ENCODE measurements at places on chromosomes 6 and 20.

DNA sequence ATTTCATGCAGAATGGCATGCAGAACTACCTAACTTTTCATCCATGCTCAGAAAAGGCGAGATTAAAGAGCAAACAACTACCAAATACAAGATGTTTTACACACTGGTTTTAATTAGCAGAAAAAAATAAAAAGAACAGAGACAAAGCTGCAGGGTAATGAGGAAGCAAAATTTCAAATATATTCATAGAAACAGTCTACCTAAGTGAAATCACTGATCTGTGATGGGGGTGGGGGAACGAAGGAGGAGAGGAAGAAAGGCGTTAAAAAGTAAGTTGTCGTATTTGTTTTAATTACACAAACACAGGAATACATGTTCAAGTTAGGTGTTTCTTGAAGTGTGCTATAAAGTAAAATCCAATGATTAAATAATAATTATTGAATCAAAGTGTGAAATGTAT, 42.1 kb downstream of the MAP3K7 start:
- no peak for DNase-seq

- no peak for DNase-seq
These were observed 8.5 kb downstream of the MOXD1 start for GRCh38 chr6:132392792-132393191.

- DNase-seq, result no peak
These were observed 140.3 kb upstream of the MCHR2 start for GRCh38 chr6:100134297-100134696.

DNA sequence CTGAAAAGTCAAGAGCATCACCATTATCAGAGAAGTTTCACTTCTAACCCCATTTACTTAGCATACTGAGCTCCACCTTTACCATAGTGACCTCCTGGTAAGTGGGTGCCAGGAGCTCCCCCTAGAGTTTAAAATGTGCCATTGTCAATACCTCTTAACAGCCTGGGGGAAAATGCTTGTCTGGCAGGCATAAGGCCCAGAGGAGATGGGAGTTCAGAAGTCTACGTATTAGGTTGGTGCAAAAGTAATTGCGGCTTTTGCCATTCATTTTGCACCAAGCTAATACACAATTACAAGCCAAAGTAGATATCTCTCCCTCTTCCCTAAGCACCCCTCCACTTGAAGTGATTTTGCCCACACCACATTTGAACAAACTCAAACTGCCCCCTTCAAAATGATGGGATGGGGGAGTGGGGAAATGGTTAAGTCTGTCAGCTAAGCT, 919.0 kb downstream of the KIF16B start:
- DNase-seq, result peak; percentile 17

GRCh38 chr6:162343198-162343935, 384.2 kb downstream of the PRKN start:
- DNase-seq, result no peak

- DNase-seq, result peak; percentile 68
These were observed at the start of gene ZBTB24 for GRCh38 chr6:109482905-109483734. Gene ZBTB24, minus strand, starts transcription at chr6:109483219. Its CDS starts 1,193 bp downstream, at chr6:109482026.

DNA sequence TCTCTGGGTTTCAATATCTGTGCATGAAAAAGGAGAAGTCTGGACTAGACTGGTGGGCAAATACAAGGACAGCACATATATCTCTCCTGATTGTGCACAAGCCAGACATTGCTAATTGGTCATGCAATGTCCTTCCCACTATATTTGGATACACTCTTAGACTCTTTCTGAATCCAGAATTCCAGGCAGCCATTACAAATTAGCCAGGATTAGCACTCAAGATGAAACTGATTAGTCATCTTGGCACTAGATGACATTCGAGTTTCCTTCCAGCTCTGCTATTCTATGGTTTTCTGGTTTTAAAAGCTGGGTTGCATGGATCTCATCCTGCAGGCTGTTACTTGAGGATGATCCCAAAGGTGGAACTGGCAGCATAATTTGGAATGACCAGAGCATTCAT, 73.2 kb downstream of the SCP2D1 start:
- DNase-seq, result no peak

- no peak for DNase-seq
These were observed 32.2 kb downstream of the MYLK4 start for GRCh38 chr6:2718334-2719092.

DNA sequence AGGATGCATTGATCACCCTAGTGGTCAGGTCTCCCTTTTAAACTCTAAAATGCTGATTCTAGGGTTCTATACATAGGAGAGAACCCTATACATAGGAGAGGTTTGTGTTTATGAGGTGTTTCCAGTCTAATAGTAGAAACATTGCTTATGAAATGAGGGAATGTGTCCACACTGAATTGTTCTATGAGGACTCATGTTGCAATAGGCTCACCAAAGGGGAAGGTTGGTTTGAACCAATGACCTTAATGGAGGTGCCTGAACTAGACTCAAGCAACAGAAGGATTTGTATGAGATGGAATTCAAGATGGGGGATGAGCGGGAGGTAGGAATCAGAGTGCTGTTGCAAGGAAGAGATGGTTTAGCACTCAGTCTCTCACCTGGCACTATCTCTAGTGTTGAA, 33.5 kb upstream of the UBR2 start:
- DNase-seq, result no peak

DNA sequence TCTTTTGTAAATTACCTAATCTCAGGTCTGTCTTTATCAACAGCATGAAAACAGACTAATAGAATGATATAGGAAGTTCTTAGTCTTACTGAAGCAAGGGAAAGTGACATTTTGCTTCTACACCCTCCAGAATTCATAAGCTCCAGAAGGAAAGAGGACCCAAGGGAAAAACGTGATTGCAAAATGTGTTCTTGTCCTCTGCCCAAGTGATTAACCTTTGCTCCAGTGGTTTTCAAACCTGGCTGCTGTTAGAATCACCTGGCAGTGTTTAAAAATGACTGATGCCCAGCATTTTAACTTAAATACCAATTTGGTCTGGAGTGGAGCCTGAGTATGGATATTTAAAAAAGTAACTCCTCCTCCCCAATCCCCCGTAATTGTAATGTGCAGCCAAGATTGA, 191.4 kb downstream of the SLC16A10 start:
- DNase-seq, result no peak

GRCh38 chr6:23659125-23659524, 466.9 kb upstream of the NRSN1 start:
- DNase-seq, result no peak

GRCh38 chr6:72533606-72534005, 88.3 kb upstream of the KCNQ5 start:
- no peak for DNase-seq

- no peak for DNase-seq
These were observed 400.0 kb downstream of the CD83 start for GRCh38 chr6:14517516-14518105.
